Breast epithelium (tissue), 4 donors: ENCODE measurements at places on chromosomes 4 and X. TPM values are rescaled to one million over a fixed set of nuclear protein-coding genes. Genes with fewer than 3 reads are reported as not detected.

DNA sequence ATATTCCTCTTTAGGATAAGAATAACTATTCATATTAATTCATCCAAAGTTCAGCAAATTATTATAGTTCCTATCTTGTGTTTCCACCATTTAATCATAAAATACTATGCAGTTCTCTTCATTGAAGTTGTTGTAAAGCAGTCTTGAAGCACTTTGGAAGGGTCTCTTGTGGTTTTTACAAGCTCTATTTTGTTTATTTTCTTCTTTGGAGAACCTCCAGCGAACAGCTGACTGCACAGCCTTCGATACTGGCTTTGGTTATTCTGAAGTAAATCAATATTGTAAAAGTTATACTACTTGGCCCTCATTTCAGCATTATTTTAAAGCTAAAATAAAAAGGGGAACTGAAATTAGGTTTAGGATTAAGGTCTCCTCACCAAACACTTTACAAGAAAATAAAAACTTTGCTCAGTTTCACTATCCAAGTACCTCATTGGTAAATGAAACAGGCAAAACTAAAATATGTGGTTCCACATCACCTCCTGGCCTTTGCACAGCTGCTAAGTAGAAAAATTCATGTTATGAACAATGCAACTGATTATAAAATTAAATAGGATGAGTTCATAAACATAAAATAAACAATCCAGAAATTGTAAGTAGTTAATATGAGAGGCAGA, 1629.2 kb upstream of the ADGRL3 start:
- DNase-seq: no peak

DNA sequence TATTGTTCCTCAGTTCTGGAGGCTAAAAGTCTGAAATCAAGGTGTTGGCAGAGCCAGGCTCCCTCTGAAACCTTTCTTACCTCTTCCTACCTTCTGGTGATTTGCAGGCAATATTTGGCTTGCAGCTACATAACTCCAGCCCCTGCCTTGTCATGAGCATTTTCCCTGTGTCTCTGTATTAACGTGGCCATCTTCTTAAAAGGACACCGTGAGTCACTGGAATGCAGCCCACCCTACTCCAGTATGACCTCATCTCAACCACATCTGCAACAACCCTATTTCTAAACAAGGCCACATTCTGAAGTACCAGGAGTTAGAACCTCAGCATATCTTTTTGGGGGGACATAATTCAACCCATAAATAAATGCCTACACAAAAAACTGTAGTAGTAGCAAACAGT, 40.7 kb downstream of the FANCB start:
- no peak for DNase-seq

DNA sequence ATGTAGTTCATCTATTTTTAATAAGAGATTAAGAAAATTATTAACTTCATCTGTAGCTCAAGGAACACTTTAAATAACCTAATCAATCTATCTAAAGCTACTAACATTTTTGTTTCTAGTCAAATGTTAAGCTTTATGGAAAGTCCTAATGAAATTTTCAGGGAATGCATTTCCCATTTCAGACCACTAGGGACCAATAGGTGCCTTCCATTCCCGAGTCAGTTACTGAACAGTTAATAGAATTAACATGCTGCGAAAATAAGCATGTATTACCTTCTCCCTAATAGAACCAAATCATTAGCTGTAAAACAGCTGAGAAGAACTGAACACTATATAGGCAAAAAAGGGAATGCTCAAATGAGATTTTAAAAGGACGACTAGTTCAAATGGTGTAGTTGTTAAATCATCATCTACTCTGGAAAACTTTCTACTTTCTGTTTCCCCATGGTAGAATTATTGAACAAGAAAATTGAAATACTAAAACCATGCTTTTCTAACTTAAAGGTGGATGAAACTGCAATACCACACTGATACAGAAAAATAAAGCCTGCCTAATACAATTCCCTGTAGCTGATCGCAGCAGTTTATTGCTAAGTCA, 22.5 kb downstream of the STX18 start:
- DNase-seq: no peak

DNA sequence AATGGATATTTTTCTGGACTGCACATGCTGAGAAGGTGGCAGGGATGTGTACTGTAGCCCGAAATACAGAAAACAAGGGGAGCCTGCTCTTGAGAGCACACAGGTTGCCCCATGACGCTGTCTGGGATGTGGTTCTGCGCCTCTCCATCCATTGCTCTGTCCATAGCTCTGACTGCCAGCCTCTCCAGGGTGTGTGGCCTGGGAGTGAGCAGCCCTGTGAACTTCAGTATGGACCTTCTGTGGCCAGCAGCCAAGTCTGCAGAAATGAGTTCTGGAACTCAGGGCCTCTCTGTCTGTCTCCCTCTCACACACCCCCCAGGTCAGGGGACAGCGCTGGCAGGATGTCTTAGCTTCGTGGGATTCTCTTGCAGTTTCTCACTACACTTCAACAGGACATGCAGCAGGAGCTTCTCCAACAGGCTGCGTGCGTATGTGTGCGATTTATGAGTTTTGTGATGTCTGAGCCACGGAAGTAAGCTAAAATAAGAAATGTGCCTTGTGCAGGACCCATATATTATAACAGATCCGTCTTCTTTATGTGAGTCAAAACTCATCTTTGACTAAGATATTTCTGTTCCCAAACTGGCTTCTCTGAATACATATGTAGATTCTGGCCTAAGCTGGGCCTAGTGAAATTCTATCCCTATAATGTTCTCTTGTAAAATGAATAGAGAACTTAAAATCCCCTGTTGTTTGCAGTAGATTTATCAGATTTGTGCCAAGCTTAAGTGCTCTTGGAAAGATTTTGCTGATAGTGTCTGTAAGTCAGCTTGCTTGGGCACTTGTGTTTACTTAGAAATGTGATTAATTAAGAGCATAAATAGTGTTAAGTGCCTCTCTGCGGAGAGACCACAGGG, 40.0 kb downstream of the PROM1 start:
- DNase-seq: no peak

DNA sequence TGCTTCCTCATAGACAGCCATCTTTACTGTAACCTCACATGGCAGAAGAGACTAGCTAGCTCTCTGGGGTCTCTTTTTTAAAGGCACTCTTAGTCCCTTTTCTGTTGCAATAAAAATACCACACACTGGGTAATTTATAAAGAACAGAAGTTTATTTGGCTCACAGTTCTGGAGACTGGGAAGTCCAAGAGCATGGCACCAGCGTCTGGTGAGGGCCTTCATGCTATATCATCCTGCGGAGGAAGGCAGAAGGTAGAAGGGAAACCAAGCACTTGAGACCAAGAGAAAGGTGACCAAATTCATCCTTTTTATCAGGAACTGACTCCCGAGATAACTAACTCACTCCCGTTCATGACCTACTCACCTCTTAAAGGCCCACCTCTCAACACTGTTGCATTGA, 5.4 kb upstream of the ANXA5 start:
- DNase-seq: no peak

DNA sequence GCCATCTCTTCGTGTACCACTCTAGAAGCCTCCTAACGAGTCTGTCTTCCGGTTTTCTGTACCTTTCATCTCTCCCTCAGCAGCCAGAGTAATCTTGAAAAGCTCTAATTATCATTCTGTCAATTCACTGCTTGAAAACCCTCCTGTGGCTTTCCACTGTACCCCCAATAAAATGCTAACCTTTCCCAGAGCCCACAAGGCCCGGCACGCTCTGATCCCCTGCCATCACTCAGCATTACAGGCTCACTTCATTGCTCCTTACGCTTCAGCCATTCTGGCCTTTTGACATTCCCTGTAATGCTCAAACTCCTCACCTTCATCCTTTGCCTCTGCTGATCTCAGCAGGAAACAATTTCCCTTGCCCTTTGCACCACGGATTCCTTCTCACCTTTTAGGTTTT, 112.9 kb downstream of the ARHGAP10 start:
- no peak for DNase-seq

GRCh38 chrX:11537141-11537540, 128.6 kb downstream of the ARHGAP6 start:
- no peak for DNase-seq

GRCh38 chrX:110363244-110363643, 4.6 kb downstream of the RTL9 start:
- no peak for DNase-seq

- no peak for DNase-seq
These were observed 146.0 kb upstream of the CPEB2 start for GRCh38 chr4:14856062-14856933.

GRCh38 chr4:8173492-8174242, 15.1 kb upstream of the ABLIM2 start:
- no peak for DNase-seq

DNA sequence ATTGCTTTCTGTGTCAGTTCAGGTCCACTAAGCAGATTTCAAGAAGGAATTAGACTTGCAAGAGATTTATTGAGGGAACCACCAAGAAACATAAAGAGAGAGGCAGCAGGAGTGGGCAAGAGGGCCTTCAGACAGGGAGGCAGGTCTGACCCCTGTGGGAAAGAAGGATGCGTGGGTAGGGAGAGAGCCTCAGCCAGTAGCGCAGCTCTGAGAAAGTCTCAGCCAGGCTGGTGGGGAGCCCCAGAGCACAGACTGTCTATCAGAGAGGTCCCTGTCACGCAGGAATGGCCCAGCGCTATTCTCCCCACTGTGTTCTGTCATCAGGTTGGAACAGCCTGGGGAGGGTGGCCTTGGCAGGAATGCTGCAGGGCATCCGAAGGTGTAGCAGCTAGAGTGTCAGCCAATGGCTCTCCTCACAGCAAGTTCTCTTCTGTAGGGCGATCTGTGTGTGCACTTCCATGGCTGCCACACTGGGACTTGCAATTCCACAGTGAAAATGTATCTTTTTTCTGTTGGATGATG, 48.0 kb downstream of the OTC start:
- no peak for DNase-seq

Gene MBNL3
- 42.6 TPM for total RNA-seq
